ENCODE measurements at places on chromosomes 5 and 9.
A peak's percentile ranks its signal among the peaks of the same experiment; 100 is the strongest.

- no peak for DNase-seq
These were observed 29.2 kb downstream of the SUSD1 start for GRCh38 chr9:112145886-112146285.

- DNase-seq, result peak; percentile 69
These were observed 46.0 kb downstream of the CDO1 start for GRCh38 chr5:115770466-115770865.

GRCh38 chr5:151895660-151896030, 29.0 kb downstream of the GLRA1 start:
- DNase-seq, result no peak

DNA sequence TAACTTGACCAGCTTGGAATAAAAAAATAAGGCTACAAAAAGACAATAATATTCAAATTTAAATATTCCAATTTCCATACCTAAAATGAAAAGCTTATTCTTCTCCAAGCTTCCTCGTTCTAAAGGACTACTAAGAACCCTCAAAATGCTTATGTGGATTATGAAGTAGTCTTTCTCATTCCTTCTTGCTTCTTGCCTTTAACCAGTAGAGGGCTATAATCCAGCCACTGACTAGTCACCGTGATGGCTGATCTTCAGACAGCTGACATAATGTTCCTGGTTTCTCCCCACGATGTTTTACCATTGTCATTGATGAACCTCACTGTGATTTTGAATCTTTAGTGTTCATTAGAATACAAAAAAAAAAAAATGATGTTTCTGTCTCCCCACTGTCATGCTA, 515.3 kb downstream of the TLE1 start:
- DNase-seq, result no peak

DNA sequence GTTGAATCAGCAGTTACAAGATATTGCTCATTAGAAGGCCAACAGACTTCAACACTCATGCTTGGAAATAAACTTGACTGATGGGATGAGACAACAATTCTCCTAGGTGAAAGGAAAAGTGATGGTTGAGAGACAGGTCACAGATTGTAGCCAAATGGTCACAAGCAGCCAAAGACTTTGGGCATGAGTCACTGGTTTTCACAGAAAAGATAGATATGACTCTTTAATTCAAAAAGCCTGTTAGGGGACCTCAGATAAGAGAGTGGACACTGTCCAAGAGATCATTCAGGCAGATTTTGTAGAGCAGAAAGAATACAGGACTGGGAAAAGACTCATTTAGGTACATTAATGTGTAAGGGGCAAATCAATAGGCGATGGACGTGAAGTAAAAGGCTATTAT, 982.5 kb downstream of the MAT2B start:
- DNase-seq, result no peak

DNA sequence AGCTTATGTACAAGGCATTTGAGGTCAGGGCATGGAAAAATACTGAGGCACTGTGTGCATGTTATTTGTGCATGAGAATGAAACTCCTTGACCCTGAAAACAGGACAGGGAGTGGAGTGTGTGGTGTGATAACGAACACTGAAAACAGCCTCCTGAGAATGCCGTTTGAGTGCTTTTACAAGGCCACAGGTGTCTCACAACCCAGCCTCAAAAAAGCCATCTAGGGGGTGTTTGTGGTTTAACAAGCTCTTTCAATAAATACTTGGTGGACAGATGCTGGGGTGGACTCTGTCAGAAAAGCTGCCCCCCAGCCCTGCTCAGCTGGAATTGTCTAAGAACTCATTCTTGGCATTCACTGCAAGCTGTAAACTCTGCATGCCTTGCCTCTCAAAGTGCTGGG, 94.0 kb upstream of the SLC25A48 start:
- no peak for DNase-seq

All from neural progenitor cell (in vitro differentiated cells).